Retina (tissue), 1 donor: ENCODE measurements at places on chromosomes 7 and 10.
A peak's percentile ranks its signal among the peaks of the same experiment; 100 is the strongest.

DNA sequence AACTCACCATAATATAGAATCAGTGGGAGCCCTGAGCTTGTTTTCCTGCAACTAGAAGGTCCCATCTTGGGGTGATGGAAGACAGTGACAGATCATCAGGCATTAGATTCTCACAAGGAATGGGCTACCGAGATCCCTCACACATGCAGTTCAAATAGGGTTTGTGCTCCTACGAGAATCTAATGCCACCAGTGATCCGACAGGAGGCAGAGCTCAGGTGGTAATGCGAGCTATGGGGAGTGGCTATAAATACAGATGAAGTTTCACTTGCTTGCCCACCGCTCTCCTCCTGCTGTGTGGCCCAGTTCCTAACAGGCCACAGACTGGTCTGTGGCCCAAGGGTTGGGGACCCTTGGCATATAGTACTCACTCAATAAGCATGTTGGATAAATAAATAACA is 93.4 kb downstream of the POU6F2 start:
- DNase-seq = no peak

GRCh38 chr10:14192746-14193145 is 138.0 kb downstream of the FRMD4A start:
- no peak for DNase-seq

- DNase-seq = no peak
Observed at GRCh38 chr10:122323189-122323588, 51.3 kb upstream of the PLEKHA1 start.

DNA sequence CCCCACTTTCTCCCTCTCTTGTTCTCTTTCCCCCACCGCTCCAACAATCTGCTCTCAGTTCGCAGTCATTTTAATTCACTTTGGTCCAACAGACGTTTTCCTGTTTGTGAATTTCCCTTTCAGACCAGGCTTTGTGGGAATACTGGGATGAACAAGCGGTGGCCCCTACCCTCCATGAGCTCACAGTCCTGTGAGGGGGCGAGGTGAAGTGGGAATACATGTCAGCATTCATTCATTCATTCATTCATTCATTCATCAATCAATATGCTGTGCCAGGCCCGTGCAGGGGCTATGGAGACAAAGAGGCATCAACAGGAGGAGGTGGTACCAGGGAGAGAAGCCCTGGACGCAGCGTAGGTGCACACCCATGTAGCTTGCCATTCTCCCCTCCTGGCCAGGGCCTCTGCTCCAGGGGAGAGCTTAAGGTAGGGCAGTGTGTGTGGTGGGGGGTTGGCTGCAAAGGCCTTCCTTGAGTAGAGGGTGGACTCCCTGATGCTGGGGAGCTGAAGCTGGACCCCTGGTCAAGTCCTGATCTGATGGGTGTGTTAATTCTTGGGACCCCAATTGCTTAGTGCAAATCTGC is 16.1 kb downstream of the PRF1 start:
- no peak for DNase-seq

DNA sequence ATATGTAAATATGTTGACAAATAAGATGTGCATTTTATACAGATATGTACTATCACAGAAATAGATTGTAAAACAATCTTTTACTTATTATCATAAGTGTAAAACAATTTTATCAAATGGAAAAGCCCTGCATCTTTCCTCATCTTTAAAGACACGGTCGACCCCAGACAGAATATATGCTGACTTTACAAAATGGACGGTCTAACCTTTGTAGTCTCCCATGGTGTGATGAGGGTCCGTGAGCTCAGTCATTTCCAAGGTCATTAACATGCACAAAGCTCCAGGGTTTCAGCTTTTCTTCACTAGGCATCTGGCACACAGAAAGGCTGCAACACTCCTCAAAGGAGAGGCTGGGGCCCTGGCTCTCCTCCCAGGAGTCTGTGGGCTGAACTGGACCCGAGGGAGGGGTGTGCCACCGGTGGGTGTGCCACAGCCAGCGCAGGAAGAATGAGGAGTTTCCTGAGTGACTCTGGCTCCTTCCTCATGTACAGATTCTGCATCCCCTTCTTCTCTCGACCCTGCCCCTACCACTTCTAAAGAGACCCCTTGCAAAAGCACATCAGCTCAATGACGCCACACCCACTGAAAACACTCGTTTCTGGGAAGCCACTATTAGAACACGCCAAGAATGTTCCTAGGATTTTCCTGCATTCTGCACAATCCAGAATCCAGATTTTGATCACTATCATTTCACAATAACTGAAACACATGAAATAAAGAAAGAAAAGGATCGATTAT is 26.2 kb upstream of the ABLIM1 start:
- DNase-seq = no peak

DNA sequence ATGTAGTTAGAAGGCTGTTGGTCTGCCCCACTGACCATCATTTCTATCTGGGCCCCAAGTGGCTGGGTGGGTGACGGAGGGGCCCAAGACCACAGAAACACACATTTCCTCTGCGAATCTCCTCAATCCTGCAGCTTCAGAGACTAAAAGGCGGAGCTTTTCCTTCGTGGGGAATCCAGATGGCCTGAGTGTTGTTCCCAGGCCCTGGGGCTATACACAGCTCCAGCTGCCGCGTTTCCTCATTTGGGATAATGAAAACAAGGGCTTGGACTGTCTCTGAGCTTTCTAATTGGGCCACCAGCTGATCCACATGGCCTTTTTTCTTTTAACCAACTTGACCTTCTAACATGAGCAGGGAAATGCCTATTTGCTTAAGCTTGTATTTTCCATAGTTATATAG is 339.9 kb downstream of the CXCL12 start:
- peak; percentile 73 for DNase-seq

- no peak for DNase-seq
Observed at GRCh38 chr7:90965211-90965610, 299.0 kb upstream of the FZD1 start.
